ENCODE measurements at places on chromosomes 1 and 21.

- no peak for DNase-seq
Measured at GRCh38 chr1:41758500-41758899, 160.2 kb downstream of the HIVEP3 start.

DNA sequence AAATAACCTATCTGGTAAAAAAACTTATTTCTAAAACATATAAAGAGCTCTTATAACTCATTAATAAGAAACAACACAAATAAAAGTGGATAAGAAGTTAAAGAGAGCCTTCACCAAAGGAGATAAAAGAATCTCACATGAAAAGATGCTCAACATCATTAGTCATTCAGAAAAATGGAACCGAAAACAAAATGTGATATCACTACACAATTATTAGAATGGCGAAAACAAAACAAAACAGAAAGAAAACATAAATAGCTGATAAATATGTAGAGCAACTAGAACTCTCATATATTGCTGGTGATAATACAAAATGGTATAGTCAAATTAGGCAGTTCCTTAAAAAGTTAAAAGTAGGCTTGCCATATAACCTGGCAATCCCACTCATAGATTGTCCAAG is 1109.3 kb downstream of the PLA2G4A start:
- DNase-seq = no peak

- no peak for DNase-seq
Measured at GRCh38 chr1:152013664-152014237, 20.1 kb upstream of the S100A10 start.

- DNase-seq = peak; percentile 84
Measured at GRCh38 chr21:29298348-29299045, at the start of gene BACH1. Gene BACH1, plus strand, starts transcription at chr21:29298922. Its CDS starts 22,359 bp downstream, at chr21:29321281.

DNA sequence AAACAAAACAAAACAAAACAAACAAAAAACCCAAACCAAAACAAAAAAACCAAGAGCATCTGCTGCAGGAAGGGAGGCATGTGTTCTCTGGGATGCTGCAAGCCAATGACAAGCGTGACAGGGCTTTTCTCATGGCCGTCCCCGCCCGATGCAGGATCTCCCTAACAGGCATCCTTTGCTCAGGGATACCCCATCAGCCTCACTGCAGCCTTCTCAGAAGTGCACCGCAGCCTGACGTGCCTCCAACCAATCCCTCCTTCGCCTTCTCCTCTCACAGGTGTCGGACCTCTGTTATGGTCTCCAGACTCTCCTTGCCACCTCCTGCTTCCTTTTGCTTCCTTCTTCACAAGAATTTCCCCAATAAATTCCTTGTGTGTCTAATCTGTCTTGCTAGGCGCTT is 147.2 kb downstream of the PCP4 start:
- no peak for DNase-seq
